ENCODE measurements at places on chromosomes 12 and 14.

DNA sequence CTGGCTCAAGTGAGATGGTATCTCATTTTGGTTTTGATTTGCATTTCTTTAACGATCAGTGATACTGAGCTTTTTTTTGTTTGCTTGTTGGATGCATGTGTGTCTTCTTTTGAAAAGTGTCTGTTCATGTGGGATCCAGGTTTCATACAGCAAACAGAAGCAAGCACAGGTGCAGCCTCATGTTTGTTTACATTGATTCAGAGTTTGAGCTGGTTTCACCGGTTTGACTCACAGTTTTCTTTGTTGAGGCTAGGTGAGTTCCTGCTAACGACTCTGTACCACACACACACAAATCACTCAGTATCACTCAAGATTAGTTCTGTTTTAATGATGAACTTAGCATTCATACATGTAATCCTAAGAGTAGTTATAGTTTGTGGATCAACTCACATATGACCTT is 3.7 kb downstream of the OR10G2 start:
- DNase-seq = no peak

DNA sequence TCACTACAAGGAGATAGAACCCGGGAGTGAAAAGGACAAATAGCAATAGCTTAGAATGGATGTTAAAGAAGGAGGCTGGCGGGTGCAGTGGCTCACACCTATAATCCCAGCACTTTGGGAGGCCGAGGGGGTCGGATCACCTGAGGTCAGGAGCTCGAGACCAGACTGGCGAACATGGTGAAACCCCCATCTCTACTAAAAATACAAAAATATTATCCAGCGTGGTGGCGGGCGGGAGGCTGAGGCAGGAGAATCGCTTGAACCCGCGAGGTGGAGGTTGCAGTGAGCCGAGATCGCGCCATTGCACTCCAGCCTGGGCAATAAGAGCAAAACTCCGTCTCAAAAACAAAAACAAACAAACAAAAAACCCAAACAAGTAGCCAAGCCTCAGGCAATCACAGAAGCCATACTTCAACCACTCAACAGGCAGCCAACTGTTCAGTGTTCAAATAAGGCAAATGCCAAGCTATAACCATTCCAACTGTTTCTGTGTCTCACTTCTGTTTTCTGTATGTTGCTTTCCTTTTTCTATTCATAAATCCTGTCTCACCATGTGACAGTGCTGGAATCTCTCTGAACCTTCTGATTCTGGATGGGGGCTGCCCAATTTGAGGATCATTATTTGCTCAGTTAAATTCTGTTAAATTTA is 3.9 kb upstream of the SPTLC2 start:
- DNase-seq = no peak

DNA sequence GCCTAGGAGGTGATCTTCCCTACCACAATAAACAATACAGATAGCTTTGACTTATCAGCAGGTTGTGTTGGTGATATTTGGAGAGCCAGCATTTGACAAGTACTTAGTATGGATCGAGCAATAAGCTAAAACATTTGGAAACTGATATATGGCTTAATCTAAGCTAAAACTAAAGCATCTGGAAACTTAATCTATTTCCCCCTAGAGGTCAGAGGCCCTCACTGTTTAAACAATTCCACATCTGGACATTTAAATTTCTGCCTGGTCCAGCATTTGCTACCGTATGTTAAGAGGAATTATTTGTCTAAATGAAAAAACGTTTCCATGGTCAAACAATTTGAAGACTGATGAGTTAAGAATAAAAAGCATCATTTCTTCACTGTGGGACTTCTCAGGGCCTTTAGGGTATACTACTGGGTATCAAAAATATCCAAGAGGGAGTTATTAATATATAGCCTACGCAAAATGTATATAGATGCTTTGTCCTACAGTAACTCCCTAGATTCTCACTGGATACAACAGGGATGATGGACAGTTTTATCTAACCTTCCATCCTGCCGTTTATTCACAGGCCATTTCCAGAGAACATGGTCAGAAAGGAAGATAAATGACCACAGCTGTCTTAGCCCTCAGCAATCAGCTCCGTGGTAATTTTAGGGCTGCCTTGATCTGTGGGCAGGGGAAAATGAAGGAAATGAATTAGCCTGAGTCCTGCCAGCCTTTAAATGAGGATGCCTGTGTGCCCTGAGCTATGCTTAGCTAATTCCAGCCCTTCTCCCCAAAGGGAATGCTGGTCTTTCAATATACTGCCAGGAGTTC is 135.4 kb upstream of the NUDT4 start:
- no peak for DNase-seq

DNA sequence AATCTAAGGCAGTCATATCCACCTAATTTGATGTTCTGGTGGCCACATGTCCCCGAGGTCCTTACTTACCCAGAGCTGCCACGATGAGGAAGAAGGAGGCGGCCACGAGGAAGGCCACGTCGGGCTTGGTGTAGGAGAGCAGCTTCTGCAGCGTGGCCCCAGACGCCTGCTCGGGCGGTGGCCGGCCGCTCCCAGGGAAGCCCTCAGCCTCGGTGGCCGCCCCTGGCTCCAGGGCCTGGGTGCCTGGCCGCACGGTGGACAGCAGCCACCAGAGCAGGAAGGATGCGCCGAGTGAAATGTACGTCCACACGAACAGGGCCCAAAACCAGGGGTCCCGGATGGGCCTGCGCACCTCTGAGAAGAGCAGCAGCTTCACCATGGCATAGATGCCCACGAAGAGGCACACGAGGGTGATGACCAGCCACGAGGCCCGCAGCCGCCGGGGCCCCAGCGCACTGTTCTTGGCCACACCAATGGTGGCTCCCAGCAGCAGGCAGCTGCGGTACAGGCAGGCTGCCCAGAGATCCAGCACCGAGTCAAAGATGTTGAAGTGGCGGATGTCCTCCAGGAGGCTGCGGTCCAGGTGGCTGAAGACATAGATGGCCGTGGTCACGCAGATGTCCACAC is 6.6 kb downstream of the ABCB9 start:
- no peak for DNase-seq

GRCh38 chr12:101954676-101955075 is 77.3 kb downstream of the DRAM1 start:
- DNase-seq = no peak

DNA sequence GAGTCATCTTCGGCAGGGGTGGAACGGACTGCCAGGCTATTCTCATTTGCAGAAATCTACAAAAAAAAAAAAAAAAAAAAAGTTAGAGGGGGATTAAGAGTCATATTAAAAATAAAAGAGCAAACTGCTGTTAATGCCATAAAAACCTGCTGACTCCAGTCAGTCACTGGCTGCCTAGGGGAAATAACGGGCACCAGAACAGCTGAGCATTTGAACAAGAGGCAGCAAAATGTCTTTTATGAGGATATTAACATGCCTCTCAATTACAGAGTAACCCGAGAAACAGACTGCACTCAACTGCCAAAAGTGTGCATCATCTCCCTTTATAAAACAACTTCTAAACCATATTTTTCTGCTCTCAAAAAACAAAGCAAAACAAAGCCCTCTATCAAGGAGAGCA is 28.7 kb upstream of the CERS5 start:
- DNase-seq = no peak

DNA sequence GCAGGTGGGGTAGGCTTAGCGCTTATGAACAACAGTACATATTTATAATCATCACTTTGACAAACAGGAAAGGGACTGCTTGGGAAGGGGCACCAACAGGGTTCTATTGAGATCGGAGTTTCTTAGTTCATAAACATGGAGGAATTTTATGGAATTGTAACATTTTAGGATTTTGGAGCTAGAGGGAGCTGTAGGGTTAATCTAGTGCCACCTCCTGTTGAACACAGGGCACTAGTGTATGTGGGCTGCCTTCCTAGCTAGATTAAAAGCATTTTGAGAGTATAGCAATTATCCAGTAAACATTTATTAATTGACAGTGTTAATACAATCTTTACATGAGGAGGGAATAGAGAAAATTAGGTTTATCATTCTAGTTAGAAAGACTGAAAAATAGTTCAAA is 23.1 kb upstream of the TBC1D30 start:
- DNase-seq = no peak

- peak; percentile 70 for DNase-seq
Measured at GRCh38 chr14:105448706-105449111, 25.9 kb upstream of the CRIP2 start.

DNA sequence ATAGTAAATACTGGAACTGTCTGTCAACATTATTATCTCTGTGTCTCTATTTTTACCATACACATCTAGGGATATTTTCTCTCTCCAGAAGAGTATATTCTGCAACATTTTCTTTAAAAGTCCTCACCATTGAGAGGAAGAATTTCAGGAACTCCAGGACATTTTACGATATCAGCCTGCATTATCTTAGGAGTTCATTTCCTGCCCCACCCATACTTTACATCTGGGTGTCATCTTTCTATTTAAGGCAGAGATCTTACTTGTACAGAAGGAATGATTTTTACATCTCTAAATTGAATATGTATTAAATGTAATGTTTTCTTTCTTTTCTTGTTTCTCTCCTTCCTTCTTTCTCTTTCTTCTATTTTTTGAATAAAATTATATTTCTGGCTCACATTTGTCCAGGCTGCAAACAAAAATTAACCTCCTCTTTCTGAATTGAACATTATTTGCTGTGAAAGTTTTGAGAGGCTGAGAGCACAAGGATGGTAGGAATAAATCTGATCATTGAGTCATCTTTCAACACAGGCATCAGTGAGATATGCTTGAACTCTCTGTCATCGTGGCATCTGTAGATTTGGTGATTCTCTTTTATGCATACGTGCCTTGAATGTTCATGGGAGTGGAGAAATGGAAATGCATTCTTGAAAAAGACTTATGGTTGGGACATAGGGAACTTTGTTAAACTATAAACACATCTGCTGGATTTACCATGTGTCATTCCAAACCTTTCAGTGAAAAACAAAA is 753.6 kb downstream of the SLC16A7 start:
- no peak for DNase-seq

DNA sequence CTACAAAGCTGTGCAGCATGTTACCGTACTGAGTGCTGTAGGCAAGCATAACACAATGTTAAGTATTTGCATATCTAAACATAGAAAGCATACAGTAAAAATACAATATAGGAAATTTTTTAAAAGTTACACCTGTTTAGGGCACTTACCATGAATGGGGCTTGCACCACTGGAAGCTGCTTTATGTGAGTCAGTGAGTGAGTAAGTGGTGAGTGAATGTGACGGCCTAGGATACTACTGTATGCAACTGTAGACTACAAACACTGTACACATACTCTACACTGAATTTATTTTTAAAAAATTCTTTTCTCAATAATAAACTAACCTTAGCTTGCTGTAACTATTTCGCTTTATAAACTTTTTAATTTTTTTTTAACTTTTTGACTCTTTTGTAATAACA is 82.1 kb upstream of the FSCB start:
- DNase-seq = no peak

DNA sequence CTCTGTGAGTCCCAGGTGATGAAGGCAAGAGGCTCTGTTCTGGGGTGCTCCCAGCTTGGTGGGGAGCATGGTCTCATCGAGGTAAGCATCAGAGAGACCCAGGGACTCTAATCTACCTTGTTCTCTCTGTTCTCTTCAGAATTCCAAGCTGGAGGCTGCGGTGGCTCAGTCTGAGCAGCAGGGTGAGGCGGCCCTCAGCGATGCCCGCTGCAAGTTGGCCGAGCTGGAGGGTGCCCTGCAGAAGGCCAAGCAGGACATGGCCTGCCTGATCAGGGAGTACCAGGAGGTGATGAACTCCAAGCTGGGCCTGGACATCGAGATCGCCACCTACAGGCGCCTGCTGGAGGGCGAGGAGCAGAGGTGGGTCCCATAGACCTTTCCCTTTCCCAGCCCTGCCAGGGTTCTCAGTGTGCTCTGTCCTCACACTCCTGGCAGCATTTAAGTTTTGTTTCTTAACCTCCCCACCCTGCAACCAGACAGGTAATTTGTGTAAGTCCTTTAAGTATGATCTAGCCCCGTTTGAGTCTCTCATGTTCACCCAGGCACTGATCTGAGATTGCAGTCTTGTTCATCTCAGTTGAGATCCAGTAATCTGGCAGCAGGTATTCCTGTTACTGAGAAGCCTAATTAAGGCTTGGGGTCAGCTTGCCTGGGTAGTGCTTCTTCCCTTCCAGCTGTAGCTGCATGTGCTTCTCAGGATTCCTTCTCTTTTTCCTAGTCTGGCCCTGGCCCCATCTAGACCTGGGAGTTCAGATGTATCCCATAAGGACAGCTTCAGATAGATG is 14.8 kb upstream of the KRT81 start:
- no peak for DNase-seq

DNA sequence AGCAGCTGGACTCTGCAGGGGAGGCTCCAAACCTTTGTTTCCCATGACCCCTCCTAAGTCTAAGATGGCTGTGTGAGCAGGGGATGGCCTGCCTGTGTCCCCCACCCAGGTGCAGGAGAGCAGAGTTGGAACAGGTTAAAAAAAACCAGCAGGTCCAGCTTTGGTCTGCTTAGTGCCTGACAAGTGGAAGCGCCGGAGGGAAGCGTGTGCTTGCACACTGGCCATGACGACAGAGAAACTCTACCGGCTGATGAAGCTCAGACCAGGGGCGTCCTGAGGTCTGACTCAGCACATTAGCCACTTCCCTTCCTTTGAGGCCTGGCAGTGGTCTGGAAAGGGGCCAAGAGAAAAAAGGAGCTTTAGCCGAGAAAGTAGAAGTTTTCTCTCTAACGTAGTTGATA is 280.1 kb downstream of the VRK1 start:
- peak; percentile 5 for DNase-seq

GRCh38 chr12:39897315-39897714 is 208.6 kb downstream of the SLC2A13 start:
- DNase-seq = no peak

- no peak for DNase-seq
Measured at GRCh38 chr14:74244115-74244514, 4.9 kb downstream of the VSX2 start.

GRCh38 chr14:90159146-90159545 is 97.2 kb upstream of the PSMC1 start:
- DNase-seq = no peak

- DNase-seq = no peak
Measured at GRCh38 chr14:92880851-92881250, 42.1 kb upstream of the CHGA start.

- no peak for DNase-seq
Measured at GRCh38 chr14:101226603-101227425, 323.3 kb upstream of the RTL1 start.

GRCh38 chr12:98156697-98157096 is 358.7 kb upstream of the TMPO start:
- no peak for DNase-seq

DNA sequence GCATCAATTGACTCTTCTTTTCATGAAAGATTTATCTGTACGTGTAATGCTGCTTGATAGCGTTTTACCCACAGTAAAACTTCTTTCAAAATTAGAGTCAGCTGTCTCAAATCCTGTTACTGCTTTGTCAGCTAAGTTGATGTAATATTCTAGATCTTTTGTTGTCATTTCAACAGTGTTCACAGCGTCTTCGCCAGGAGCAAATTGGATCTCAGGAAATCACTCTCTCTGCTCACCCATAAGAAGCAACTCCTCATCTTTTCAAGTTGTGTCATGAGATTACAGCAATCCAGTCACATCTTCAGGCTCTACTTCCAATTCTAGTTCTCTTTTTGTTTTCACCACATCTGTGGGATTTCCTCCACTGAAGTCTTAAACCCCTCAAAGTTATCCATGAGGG is 9.5 kb downstream of the PCNX1 start:
- no peak for DNase-seq

GRCh38 chr12:94643606-94644005 is 6.8 kb downstream of the TMCC3 start:
- DNase-seq = no peak
